ENCODE measurements at places on chromosomes 4 and X. TPM values are rescaled to one million over a fixed set of nuclear protein-coding genes. Genes with fewer than 3 reads are reported as not detected.

- DNase-seq, result no peak
These were observed 28.2 kb downstream of the ARSJ start for GRCh38 chr4:113951263-113951662.

DNA sequence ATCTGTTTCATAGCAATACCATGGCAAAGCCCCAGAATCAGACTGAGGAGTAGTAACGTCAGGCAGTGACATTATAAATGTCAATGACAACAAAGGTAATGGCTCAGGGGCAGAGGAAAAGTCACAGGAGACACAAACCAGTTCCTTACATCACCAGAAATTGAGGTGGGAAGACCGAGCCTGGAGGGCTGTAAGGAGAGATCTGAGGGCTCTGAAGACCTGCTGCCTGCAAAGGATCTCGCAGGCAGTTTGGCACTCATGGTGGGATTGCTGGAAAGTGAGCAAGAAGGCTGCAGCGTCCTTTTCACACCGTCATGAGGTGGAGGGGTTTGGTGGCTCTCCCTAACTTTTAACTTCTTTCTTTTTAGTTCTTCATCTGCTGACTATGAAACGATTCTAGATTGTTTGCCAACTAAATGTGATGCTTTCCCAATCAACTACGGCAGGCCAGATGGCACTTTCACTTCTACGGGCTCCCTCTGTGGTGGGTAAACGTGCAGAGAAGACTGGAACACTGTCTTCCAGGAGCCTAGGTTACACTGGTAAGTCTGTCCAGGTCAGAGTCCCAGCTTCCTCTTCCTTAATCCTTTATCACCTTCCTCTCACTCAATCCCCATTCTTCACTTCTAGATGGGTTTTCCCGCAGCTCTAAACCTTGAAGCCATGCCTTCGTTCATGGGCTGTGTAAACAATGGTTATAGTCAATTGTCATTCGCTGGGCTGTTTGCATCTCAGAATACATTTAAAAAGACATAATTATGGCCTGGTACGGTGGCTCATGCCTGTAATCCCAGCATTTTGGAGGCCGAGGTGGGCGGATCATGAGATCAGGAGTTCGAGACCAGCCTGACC lies 58.2 kb downstream of the TBC1D9 start:
- no peak for DNase-seq

GRCh38 chr4:94352996-94353395 lies 10.4 kb upstream of the HPGDS start:
- DNase-seq, result no peak

DNA sequence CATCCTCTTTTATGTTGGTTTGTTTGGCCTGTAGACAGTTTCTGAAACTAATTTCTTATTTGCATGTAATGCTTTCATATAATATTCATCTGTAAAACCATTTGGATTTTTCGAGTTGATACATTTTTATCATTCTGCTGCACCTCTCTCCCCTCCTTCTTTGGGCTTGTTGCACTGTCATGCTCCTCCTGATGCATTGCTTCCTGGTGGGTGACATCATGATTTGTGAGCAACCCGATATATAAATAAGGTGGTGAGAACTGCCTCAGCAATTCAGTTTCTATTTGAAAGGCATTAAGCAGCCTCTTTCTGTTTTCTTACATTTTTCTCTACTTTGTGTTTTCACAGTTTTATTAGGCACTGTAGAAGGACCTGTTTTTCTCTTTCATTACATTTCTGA lies 515.7 kb downstream of the RPA4 start:
- DNase-seq, result no peak

DNA sequence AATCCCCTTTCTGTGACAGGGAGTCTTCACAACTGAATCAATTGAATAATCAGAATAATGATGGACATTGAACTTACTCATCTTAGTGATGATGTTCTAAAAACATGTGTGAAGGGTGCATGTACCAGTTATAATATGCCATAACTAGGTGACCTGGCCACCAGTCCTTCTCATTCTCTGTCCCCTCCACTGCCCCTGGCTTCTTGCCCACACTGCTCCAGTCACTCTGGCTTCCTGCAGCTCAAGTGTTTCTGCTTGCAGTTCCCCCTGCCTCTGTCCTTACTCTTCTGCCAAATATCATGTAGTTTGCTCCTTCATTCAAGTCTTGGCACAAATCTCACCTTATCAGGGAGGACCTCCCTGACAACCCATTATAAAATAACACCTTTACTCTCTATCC lies 168.1 kb upstream of the SLC7A11 start:
- DNase-seq, result no peak

DNA sequence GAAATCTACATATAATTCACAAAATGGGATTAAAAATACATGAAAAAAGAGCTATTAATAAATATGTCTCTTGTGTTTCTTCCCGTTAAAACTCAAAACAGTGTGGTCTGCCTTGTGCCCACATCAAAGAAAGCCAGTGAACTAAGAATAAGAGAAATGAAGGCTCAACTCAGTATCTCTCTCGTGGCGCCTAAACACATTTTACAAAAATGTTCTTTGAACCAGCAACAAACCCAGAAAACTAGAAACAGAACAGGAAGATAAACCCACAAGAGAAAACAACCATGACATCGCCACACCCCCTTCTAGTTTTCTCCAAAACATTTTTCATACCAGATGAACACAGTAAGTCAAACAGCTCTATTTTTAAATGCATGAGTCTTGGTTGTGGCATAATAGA lies 130.1 kb downstream of the DCHS2 start:
- no peak for DNase-seq

DNA sequence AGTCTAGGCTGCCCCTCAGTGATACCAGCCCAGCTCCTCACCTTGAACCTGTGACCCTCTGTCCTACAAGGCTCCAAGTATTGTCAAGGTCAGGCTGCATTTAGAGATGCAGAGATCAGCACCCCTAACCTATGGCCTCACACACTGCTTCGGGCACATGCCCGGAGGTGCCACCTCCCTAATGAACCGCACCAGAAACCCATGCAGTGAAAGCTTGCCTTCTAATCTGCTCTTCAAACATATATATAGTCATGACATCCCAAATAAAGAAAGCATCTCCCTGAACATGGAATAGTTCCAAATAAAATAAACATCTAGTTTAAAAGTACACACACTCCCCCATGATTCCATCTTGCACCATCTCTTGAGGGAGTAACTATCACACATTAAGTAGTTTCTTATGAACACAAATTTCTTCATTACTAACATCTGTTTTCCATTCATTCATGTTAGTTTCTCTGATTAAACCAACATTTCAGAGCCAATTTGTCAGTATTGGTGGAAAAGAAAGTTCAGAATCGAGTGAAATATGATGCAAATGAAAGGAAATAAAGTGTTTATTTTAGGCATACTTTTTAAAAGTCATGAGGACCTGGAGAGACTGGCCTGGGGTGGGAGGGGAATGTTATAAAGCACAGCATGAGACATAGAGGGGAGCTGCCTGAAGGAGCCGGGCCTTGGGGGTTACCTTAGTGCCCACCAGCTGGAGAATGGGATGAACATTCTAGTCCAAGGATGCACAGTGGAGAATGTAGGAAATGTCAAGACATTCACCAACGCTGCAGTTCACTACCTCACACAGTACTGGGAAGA lies 19.2 kb downstream of the CC2D2A start:
- no peak for DNase-seq

GRCh38 chrX:117839544-117839943 lies 277.1 kb downstream of the KLHL13 start:
- no peak for DNase-seq

- DNase-seq, result no peak
These were observed 48.6 kb upstream of the RASL11B start for GRCh38 chr4:52813546-52813945.

- no peak for DNase-seq
These were observed 82.6 kb downstream of the GK start for GRCh38 chrX:30735839-30736238.

GRCh38 chr4:89140168-89140759 lies 28.9 kb downstream of the TIGD2 start:
- DNase-seq, result no peak

GRCh38 chr4:1466034-1466862 lies 60.0 kb upstream of the NKX1-1 start:
- DNase-seq, result no peak

- no peak for DNase-seq
These were observed 5.7 kb upstream of the JADE1 start for GRCh38 chr4:128803783-128804182.

DNA sequence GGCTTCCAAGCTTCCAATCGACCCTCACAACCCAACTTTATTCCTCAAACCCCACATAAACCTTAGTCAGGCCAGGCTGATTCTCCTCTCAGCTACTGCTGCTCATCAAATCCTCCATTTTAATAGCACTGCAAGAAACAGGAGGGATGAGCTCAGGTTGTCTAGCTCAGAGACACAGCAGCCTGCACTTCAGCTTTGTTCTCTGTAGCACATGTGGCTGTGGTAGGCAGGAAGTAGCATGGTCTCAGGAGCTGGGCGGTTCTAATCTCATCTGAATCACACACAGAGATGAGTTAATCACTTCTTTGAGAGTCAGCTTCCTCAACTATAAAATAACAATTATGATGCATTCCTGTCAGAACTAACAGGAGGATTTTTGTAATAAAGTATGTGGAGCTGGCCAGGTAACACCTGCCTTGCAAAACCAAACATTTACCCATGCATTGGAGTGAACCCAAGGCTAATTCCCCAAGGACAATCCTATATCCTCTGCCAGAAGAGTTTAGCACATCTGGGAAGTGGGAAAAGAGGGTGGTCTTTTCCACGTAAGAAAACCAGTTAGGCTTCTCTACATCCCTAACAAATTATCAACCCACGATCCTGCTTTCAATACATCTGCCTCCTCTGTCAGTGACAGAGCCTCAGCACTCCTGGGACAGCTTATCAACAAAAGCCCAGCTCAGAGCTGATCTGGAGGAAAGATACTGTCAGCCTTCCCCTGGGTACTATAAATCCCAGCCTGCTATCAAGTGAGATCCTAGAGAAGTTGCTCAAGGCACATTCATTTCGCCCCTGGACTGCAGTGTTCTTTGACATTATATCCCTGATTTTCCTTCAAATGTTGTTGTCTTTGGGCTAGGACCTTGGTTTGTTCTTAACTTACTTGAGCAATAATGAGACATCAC lies 32.8 kb downstream of the ELOVL6 start:
- DNase-seq, result no peak

- DNase-seq, result no peak
These were observed 138.6 kb downstream of the KLHL8 start for GRCh38 chr4:87081826-87082225.

DNA sequence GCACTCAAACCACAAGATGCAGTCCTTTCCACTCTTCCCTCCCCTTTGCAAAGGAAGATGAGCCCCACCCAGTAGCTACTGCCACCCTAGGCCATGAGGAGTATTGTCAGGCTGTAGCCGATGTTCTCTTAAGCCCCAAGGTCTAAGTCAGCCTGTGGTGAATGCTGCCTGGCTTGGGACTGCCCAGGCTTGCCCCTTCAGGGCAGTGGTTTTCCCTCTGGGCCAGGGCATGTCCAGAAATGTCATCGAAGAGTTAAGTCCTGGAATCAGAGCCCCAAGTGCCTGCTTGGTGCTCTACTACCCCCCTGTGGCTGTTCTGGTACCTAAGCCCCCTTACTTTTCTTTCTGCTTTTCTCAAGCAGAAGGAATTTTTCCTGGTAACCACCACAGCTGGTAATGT lies 11.8 kb upstream of the PGK1 start:
- no peak for DNase-seq

DNA sequence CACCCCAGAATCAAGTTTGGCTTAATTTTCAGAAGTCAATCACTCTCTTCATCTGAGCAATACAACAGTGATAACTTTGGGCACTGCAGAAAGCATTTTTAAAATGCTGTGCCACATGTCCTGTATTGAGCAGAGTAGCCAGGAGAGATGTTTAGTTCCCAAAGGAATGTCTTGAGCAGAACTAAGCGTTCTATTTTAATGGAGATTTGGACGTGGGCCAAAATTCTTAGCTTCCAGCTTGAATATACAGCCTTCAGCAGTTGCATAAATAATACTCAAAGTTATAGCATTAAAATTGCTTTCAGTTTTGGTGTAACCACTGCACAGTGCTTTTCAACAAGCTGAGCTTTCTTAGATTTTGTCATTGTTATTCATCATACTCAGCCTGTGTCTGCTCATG lies 679.2 kb downstream of the NLGN4X start:
- DNase-seq, result peak; percentile 13

GRCh38 chrX:123899701-123900100 lies 39.8 kb downstream of the XIAP start:
- no peak for DNase-seq

DNA sequence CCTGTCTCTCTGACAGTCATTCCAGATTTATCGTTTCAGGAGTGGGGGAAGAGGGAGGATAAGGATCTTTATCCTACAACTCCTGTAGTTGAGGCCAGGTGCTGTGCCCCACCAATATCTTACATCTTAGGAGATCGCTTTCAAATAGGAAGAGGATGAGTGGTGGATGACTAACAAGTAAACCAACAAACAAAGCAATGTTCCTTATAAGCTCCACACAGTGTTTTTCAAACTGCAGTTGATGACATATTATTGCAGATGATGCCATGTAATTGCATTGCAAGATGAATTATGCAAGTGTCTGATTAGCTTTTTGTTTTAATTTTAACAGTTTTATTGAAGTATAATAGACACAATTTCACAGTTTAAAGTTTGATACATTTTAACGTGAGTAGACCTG lies 35.8 kb upstream of the TMEM164 start:
- no peak for DNase-seq

- DNase-seq, result no peak
These were observed 739 bp downstream of the GAK start for GRCh38 chr4:931194-931959.

- no peak for DNase-seq
These were observed 27.7 kb downstream of the PJA1 start for GRCh38 chrX:69137371-69138117.

DNA sequence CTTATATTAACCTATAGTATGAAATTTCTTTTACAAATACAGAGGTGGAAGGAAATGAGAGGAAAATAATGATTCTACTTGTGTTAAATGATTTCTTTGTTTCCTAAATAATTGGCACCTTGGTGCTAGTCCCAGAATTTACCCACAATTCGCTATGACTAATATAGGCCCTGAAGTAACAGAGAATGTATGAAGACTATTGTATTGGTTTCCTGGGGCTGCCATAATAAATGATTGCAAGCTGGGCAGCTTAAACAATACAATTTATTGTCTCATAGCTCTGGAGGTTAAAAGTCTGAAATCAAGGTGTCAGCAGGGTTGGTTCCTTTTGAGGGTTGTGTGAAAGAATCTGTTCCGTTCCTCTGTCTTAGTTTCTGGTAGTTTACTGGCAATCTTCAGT lies 74.8 kb upstream of the GPRIN3 start:
- no peak for DNase-seq

GRCh38 chr4:8793571-8794160 lies 78.0 kb downstream of the HMX1 start:
- DNase-seq, result no peak

PITX2 gene
- polyA plus RNA-seq, result 3.0 TPM

GAGE12H gene
- polyA plus RNA-seq, result not detected

BCORL1 gene
- 19.0 TPM for polyA plus RNA-seq

MTM1 gene
- polyA plus RNA-seq, result 13.1 TPM

USP17L26 gene
- polyA plus RNA-seq, result not detected

TMSB15A gene
- 66.5 TPM for polyA plus RNA-seq

MSL3 gene
- 38.0 TPM for polyA plus RNA-seq

NXF3 gene
- not detected for polyA plus RNA-seq

CTAG1A gene
- polyA plus RNA-seq, result not detected

HERC5 gene
- 4.6 TPM for polyA plus RNA-seq

KIF4A gene
- 16.3 TPM for polyA plus RNA-seq

EDA2R gene
- 0.59 TPM for polyA plus RNA-seq

GAB3 gene
- polyA plus RNA-seq, result 2.0 TPM
